Ureter (tissue), 1 donor: ENCODE measurements at places on chromosomes 5 and 9.
A peak's percentile ranks its signal among the peaks of the same experiment; 100 is the strongest.

GRCh38 chr5:115776989-115777388 is 39.5 kb downstream of the CDO1 start:
- DNase-seq: no peak

DNA sequence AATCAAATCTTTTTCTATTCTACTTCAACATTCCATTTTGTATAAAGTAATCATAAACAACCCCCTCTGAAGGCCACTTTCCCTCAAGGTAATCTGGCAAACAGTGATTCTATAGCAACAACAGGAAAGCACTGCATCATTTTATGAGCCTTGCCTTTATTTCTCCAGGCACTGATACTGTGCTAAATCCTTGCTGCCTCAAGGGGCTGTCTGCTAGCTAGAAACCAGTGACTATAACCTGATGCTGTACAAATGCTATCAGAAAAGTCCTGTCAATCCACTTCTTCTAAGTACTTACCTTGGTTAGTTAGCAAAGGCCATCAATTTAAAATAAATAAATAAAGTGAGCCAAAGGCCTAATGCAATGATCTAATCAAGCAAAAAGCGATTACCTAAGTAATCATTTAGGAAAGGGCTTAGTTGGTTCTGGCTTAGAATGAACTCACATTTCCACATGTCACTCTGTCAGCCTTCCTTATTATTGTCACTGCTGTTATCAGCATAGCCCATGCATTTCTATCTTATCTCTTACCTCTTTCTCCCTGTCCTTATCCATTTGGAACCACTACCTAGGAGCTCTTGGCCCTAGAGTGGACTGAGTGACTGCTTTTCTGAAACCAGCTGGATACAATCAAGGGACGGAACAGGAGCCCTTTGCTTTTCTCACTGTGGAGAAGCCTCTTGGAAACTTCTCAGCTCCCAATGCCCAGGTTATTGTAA is 246.1 kb upstream of the MEF2C start:
- no peak for DNase-seq

- no peak for DNase-seq
Measured at GRCh38 chr9:19662213-19662612, 126.6 kb downstream of the SLC24A2 start.

DNA sequence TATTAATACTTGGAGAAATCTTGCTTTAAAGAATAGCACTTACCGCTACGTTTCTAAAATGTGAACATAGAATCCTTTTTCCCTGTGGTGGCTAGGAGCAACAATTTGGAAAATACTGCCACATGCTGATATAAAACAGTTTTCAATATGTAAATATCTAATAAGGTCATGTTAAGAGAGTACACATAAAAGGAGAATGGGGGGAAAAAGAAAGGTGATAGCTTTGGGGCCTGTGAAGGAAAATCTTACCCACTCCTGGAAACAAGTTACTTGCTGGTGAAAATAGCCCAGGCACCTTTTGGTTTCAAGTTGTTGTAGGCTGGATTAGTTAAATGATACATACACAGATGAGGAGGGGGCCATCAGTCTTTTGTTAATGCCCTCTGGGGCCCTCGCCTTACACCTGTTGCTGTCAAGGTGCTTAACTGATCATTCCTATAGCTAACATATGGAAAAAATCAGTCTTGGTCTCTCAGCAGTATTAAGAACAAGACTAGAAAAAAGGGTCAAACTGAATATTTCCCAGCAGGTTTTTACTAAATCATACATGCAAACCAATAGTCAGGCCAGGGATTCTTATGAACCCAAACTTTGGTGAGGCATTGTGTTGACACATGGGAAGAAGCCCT is 24.1 kb downstream of the FYB1 start:
- DNase-seq: no peak

DNA sequence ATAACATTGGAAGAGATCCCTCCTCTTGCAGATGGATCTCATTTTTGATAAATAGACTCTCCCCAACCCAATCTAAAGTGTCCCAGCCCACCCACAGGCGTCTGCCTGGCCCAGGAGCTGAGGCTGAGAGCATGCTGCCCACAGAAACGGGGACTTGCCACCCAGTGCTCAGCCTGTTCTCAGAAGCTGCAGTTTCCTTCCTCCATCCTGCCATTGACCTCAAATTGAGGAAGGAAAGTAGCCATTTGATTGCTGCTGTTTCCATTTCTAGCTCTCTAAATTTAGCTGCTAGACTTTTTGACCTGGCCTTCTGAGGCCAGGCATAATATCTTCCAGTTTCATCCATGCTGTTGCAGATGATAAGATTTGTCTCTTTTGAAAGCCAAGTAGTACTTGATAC is 31.1 kb upstream of the FRMD3 start:
- no peak for DNase-seq

DNA sequence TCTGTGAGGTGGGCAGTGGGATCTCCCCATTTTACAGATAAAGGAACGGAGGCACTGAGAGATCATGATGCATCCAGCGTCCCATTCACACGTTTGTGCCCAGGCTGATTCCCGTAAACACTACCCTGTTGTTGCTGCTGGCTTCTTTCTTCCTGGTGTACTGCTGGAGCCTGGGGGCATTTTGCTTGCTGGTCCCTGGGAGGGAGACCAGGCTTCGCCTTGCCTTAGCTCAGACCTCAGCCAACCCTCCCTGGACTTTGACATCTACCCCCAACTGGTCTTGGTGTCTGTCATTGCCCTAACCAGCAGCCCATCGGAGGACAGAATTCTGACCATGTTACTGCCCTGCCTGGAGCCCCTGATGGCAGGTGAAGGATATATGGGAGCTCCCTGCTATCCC is 82.4 kb downstream of the ZNF618 start:
- DNase-seq: no peak

- peak; percentile 34 for DNase-seq
Measured at GRCh38 chr5:2201011-2201410, 318.3 kb upstream of the IRX4 start.

GRCh38 chr9:105259274-105259673 is 14.8 kb downstream of the SLC44A1 start:
- DNase-seq: no peak

DNA sequence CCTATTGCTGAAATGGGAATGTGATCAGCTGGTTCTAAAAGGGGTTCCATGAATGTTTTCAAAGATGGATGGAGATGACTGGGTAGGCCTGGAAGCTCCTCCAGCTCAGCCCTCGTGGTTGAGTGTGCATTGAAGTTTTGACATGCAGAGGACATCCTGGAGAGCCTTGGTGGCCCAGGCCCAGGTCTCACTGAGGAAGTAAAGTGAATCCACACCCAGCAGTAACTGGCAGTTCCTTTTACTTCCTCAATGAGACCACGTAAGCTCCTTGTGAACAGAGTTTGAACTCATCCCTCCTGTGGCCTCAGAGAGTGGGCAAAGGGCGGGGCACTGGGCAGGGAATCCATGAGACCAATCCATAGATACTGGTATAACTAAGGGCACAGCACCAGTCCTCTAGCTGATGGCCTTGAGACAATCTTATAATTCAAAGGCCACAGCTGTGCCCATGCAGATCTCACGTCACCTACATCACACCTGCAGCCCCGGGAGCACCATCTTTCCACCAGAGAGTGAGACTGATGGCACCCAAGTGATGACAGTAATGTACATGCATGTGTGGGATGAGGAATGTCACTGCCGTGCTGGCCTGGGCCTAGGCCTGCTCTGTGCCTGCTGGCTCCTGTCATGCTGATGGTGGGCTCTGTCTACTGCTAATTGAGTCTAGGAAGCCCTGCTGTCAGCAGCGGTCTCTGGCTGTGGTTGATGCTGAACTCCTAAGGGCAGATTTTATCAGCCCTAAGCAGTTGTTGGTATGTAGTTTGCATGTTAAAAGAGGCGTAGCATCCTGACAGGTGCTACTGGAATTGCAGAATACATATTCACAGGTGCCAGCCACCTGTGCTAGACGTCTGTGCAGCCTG is 257.8 kb downstream of the FSTL4 start:
- peak; percentile 36 for DNase-seq
